Stimulated activated CD8-positive, alpha-beta memory T cell treated with anti-CD3 and anti-CD28 coated beads, Interleukin-15, amount 100 ng/mL, for 48 hours (primary cell): ENCODE measurements at places on chromosomes 11 and 22.

GRCh38 chr22:39655831-39656230, 85.3 kb downstream of the CACNA1I start:
- no peak for DNase-seq

- DNase-seq: no peak
These were observed 26.8 kb downstream of the PGM2L1 start for GRCh38 chr11:74371269-74372052.

DNA sequence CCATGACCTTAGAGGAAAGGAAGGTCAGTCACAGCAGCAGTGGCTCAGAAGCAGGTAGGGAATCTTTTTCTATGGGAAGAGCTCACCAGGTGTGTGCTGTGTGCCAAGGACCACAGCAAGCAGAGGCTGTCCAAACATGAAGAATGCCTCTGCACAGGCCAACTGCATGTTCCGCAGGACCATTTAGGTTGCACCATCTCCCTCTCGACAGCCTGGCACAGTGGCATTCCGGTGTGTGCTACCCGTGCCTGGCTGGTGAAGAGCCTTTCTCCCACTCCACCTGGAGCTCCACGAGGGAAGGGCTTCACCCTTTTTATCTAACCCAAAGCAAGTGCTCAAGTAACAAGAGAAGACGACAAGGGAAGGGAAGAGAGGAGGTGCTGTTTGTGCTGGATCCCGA, 76.5 kb downstream of the PACSIN2 start:
- no peak for DNase-seq

DNA sequence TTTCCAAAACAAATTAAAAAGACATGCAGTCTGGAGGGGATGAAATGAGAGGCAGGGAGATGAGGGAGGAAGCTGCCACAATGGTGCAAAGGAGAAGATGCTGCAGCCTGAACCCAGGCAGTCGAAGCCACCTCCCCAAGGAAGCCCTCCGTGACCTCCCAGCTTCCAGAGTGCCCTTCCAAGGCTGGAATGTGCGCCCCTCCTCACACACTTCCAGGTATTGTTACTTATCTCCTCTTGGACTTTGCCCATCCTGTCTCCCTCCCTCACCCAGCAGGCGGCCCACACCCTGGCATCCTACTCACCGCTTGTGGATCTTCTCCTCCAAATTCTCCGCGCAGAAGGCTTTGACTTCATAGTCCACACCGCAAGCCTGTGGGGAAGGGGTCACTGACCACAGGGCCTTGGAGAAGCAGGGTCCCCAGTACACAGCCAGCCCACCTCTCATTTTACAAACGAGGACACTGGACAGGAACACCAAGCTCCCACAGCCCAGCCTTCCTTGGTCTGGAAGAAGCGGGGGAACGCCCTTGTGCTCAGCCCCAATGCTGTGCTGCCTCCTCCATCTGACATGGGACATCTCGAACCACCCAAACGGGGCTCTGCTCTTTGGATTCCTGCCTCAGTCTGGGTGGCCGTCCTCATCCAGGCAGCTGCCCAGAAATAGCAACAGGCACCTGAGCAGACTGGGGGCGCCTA, 40.3 kb downstream of the TPBGL start:
- no peak for DNase-seq

DNA sequence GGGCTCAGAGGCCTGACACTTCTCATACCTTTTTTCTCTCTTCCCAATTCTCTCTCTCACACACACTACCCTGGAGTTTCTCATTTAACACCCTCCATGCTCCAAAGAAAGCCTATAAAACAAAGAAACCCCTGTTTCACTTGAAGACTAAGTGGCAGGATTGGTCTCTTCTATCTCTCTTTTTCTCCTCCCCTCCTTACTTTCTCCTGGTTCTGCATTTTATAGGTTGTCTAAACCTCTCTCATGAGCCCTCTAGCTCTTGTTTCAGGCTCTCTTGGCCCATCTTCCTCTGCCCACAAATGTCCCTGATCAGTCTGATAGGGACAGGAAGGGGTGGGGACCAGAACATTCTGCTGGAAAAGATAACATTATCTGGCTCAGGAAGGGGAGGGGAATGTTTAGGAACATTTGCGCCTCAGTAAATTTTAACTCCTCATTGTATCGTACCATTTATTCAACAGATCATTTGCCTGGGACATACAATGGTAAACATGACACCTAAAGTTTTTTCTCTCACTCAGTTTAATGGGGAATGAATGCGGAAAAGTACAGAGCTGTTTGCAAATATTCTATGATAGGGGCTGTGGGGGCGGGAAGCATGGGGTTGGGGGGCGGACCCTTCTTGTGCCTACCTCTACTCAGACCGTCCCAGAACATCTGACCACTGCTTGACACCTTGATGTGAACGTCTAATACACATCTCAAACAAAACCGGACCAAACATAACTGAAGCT, 10.8 kb downstream of the CRYBA4 start:
- no peak for DNase-seq

GRCh38 chr22:25777870-25778269, 35.9 kb downstream of the MYO18B start:
- no peak for DNase-seq
